Ureter (tissue), 1 donor: ENCODE measurements at places on chromosomes 1 and 21. TPM values are rescaled to one million over a fixed set of nuclear protein-coding genes. Genes with fewer than 3 reads are reported as not detected.
A peak's percentile ranks its signal among the peaks of the same experiment; 100 is the strongest.

DNA sequence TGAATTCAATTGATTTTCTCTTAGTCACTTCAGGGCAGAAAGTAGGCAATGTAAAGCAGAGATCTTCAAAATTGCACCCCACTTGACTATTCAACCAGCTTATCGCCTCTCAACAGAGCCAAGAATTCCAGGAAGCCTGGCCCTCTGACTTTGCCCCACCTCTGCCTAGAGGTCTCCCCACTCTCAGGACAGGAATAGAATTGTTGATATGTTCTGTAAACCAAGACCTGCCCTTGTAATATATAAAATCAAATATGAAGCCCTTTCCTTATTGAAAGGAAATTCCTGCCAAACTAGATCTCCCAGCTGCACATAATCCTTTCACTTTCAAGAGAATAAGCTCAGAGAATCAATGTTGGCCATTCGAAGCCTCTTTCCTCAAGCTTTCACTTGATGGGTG lies 116.1 kb upstream of the DPT start:
- no peak for DNase-seq

- no peak for DNase-seq
These were observed 250.0 kb downstream of the CHRM3 start for GRCh38 chr1:239636347-239636746.

DNA sequence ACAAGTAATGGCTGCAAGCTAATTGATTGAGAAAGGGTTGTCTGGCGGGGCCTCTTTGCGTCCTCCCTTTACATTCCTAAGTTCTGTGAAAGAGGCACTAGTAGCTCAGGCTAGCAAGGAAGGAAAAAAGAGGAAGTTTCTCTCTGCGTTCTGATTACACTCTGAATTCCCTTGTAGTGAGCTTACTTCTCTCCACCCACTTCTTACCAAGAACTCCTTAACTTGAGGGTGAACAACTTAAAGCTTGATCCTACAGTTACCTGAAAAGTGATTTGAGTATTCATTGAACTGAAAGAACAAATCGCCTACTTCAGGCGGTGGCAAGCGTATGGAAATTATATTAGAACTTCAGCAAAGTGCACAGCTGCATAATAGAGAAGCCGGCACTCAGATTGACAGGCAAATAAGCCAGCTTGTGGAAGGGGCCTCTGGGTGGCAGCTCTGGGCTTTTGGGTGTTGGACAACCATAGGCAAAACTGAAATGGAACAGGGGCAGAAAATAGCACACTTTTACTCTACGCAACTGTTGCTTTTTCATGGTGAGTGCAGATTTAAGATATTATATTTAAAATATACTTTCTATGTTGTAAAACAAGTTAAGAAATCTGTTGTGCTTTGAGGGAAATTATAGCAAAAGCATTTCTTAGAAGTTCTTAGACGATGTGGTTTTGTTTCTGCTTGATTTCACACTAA lies 464.5 kb downstream of the USP25 start:
- DNase-seq = no peak

DNA sequence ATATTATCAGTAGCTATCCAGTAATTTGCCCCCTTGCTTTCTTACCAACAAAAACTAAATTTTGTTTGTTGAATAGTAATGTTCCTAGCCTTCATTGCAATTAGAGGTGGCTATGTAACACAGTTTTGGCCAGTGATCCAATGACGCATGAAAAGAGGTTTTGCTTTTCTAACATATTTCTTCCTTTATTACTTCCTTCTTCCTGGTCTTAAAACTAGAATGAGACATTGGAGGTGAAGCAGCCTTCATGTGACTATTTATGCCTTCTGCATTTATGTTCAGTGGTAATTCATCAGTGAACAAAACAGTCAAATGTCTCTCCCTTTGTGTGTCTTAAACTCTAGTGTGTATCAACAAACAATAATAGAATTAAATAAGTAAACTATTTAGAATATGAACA lies 35.5 kb downstream of the LRIF1 start:
- DNase-seq = no peak

GRCh38 chr1:87151500-87152421 lies 176.9 kb upstream of the LMO4 start:
- peak; percentile 72 for DNase-seq

DNA sequence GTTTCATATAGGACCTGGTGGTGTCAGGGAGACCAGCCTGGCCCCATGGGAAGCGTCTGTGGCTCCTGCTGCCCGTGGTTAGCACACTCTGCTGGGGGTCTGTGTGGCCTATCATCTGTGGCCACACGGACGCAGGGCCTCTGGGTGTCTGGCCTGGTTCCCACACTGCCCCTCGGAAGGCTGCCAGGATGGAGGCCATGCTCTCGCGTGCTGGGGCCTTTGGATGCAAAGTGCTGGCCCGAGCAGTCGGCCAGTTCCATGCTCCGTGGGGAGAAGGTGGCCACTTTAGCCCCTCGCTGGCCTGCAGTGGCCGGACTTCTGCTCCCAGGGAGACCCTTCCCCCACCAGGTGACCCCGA lies 20.8 kb upstream of the LRRC3 start:
- DNase-seq = peak; percentile 28

DNA sequence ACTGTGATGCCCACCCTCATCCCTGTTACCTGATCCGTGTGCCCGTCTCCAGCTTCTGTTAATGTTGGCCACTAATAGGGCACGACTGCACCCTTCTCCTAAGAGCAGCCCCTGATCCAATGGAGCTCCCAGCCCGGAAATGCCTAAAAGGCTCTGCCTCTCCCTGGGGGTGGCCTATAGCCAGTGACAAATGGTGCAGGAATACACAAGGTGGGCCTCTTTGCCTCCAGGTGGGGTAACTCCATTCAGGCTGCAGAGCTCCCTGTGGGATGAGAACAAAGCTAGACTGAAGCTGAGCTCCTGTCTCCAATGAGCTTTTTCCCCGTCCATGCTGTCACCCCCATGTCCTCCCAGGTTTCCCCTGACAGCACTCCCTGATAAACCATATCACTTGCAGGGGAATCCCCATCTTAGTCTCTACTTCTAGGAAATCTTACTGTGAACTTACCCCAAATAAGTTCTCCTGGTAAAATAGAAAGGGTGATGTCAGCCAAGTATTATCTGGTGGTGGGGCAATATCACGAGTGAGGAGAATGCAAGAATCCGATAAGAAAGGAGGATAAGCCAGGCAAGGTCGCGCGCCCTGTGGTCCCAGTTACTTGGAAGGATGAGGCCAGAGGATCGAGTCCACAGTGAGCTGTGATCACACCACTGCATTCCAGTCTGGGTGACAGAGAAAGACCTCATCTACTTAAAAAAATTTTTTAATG lies 18.6 kb downstream of the S100A7A start:
- no peak for DNase-seq

- no peak for DNase-seq
These were observed 9.0 kb upstream of the ZBTB21 start for GRCh38 chr21:42019101-42019605.

DNA sequence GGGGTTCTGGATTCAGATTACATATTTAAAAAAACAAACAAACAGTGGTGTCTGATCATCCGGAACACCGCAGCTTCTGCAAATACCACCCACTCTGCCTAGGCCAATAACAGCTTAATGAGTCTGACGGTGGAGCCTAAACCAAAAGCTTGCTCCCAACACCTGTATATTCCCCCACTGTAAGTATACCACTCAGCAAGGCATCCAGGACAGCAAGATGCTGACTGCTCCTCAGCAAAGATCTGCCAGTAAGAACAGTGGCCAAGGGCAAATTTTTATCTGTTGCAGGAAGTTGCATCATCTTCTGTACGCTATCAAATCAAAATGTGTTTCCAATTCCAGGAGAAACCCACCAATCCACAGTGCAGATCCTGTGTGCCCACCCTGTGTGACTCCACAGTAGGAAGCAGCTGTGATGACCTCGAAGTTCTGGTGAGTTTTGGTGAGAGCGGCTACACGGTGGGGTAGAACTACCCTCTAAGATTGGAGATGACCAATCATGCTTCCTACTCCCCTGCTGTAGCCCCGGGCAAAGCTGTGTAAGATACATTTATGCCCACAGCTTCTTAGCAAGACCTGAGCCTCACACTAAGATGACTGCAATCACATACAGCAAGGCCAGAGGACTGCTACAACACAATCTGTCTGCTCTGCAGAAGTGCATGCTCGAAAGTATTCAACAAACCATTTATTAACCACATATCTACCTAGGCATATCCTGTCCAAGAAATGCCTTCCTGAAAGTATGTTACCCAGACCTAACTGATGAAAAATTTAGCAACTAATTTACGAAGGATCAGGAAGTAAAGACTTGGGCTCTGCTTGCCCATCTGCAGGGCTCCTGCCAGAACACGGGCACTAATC lies 30.5 kb downstream of the SIPA1L2 start:
- no peak for DNase-seq

DNA sequence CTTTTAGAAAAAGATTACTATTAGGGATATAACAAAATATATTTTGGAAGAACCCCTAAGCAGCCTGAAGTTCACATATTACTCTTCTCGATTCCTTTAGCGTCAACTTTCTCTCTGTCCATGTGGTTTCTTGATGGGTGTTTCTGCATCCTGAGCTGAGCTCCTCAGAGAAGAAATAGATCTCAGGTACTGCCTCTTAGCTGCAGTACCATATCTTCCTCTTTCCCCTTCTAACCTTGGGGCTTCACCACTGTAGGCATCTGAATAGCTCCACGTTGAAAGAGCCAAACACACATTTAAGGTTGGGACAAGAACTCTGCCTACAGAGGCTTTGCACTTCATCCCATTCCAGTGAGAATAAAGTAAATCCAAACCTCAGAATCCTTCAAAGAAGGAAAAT lies 59.2 kb downstream of the SAMSN1 start:
- no peak for DNase-seq

DNA sequence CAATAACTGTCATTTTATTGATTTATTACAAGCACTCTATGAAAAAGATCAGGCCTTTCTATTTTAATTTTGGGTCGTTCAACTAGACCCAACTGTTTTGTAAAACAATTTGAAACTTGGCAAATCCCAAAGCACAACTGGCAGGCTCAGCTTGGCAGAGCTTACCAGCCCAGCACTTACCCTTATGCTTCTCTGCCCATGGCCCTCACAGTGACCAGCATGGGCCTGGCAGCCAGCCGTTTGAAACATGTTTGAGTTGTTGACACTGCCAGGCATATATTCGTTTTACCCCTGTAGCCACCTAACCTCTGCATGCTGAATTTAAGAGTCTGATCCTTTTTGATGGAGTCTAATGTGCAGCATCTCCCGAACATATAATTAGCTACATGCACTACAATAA lies 796.7 kb upstream of the ADGRL2 start:
- no peak for DNase-seq

DNA sequence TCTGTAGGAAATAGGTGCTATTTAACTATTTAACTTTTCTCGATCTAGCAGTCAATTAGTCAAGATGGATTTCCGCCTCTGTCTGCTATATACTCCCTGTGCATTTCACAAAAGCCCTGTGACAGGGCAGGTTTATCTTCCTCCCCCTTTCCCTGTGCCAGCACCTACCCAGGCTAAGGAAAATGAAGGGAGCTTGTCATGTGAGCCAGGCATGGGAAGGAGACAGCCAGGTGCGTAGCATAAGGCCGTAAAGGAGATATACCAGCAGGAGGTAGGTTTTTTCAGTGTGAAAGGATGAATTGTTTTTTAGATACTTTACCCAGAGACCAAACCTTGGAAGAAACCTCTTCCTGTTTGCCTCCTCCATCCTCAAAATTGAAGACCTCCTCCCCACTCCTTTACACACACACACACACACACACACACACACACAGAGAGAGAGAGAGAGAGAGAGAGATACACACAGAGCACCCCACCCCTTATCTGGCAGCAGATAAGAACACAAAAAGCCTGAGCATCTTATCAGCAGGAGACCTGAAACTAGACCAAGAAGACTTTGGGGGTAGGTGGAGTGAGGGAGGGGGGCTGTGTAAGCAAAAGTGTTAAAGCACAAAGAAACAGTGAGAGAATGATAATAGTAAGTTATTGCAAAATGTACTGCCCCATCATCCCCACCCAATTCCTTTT lies 12.0 kb upstream of the TARBP1 start:
- DNase-seq = no peak

GRCh38 chr1:161834967-161835550 lies 68.9 kb downstream of the ATF6 start:
- DNase-seq = no peak

- DNase-seq = no peak
These were observed 222.2 kb downstream of the C1orf94 start for GRCh38 chr1:34398916-34399275.

GRCh38 chr1:234072793-234073192 lies 168.3 kb downstream of the SLC35F3 start:
- no peak for DNase-seq

DNA sequence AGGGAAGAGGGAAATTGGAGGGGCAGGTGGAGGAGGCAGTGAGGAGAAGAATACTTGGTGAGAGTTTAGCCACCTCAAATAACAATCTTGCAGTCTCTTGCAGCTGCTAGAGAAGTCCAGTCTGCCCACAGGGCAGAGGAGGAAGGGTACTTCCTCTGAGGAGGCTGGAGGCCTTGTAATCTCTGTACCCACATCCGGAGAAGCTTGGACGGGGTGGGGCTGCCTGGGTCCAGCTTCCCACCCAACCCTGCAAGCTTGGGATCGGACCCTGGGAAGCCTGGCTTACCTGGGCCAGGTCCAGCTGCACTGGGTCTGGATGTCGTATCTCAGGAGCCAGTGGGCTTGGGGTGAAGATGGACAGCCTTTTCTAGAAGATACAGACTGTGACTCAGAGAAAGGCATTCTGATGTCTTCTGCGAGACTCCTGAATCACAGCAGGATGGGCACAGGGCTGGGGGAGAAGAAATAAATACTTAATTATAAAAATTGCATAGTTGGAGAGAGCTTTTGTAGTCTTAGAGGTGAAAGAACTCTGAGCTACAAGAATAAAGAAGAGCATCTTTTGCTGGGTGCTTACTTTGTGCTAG lies 111.8 kb upstream of the JUN start:
- no peak for DNase-seq

GRCh38 chr1:12540580-12541273 lies 77.3 kb downstream of the DHRS3 start:
- DNase-seq = no peak

GRCh38 chr1:156993426-156994147 lies 52.0 kb downstream of the ARHGEF11 start:
- no peak for DNase-seq

- no peak for DNase-seq
These were observed 10.2 kb upstream of the DMRTB1 start for GRCh38 chr1:53449021-53449420.

GRCh38 chr1:2632561-2633361 lies at the start of gene MMEL1:
Gene MMEL1 (minus strand): TSS chr1:2633016. CDS start chr1:2629484, 3,532 bp downstream.
- no peak for DNase-seq

CD2 gene
- 7.1 TPM for total RNA-seq

SEMA4A gene
- 49.3 TPM for total RNA-seq

SPRR3 gene
- total RNA-seq = 79.0 TPM

SELENBP1 gene
- total RNA-seq = 57.1 TPM

MAP1LC3C gene
- not detected for total RNA-seq

CYP4A11 gene
- not detected for total RNA-seq

PIP5K1A gene
- total RNA-seq = 55.9 TPM

C4BPA gene
- 0.21 TPM for total RNA-seq

FCGR3A gene
- total RNA-seq = 6.8 TPM

CASZ1 gene
- 76.8 TPM for total RNA-seq

DAB1 gene
- 12.2 TPM for total RNA-seq

ASAP3 gene
- total RNA-seq = 44.4 TPM

CLCA4 gene
- 0.86 TPM for total RNA-seq

RNF11 gene
- total RNA-seq = 124 TPM
